ENCODE measurements at places on chromosomes 3 and 15. TPM values are rescaled to one million over a fixed set of nuclear protein-coding genes. Genes with fewer than 3 reads are reported as not detected.

DNA sequence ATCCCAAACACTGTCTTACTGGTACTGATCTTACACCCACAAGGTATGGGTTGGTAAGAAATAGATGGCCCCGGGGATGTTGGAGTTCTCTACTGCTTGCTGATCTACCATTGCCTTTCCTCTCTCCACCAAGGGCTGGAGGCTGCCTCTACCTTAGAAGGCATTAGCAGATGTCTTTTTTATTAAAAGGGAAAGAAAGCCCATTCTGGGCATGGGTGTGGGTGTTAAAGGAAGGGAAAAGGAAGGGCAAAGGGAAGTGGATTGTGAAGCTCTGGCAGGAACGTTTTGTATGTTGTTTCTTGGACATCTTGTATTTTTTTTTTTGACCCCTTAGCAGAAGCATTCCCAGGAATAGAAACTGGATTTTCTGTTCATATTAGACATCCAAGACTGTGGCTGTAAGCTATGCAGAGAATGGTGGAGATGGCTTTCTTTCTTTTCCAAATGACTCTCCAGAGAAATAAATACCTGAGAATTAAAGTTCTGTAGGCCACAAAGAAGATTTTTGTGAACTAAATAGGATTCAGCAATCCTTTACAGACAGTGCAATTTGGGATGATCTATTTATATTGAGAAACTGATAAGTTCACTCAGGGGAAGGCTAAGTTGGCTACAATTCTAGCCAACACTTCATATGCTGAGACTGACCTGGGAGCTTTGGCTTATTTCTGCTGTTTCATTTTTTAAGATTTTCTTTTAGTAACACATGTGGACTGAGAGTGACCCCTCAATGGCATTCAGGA, 108.8 kb downstream of the TOP2B start:
- no peak for DNase-seq

GRCh38 chr3:81462921-81463320, 298.5 kb downstream of the GBE1 start:
- no peak for DNase-seq

DNA sequence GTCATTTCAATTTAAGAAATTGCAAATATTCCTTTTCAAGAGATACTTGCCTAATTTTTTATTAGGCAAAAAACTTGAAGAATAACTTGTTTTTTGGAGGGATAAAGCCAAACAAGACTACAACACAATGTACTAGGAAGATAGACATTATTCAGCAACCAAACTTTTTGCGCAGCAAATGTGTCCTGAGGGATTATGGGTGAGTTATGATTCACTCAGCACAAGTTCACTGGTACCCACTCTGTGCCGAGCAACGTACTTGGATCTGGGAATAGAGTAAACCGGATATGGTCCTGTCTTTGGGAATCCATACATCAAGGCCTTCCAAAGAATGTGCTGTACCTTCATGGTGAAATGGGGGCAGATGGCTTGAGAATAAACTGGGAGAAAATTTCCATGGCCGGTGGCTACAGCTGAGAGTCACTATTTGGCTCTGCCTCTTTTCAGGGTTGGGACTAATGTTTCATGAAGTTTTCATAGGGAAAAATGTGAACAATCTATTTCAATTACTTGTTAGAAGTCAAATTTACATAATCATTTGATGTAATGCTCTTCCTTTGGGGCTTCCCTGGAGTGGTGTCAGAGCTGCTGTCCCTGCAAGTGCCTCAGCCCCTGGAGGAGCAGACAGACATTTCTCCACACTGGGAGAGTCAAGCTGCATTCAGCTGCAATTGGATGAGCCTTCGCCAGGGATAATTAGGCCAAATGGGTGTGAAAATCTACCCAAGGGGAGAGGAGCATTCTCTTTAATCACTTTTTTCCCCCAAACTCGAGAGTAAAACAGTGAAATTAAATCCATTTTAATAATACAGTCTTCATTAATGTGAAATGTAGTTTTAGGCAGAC, 315.2 kb downstream of the CLSTN2 start:
- no peak for DNase-seq

- no peak for DNase-seq
Measured at GRCh38 chr3:173730391-173730790, 332.8 kb downstream of the NLGN1 start.

GRCh38 chr3:127193775-127194174, 844 bp downstream of the PRR23E start:
- no peak for DNase-seq

DNA sequence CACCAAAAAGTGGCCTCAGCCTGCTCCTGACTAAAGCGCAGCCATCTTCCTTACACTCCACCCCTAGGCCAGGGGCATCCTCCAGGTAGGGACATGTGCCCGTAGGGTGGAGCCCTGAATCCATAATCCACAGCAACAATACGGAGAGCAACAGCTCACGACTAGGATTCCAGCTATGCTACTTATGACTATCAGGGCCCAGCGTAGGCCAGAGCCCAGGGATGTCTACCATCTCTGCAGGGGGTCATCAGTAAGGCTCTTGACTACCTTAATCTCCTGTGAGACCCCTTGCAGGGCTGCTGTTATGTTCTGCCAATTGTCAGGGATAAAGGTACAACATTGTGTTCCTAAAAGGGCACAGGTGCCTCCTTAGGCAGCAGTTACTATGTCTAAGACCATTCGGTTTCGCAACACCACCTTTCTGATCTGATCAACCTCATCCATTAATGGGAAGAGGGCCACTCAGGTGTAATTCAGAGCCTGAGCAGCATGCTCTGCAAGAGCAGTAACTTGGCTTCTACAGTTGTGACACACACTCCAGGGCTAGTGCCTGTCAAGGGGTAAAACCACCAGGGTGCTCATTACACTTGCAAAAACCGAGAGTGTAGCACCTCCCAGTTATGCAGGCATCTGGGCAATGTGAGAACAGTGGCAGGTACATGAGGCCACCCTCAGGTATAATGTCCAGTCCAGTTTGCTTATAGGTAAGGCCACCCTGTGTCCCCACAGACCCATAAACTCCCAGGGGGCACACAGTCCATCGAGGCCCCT, 11.0 kb downstream of the CCRL2 start:
- DNase-seq: no peak

DNA sequence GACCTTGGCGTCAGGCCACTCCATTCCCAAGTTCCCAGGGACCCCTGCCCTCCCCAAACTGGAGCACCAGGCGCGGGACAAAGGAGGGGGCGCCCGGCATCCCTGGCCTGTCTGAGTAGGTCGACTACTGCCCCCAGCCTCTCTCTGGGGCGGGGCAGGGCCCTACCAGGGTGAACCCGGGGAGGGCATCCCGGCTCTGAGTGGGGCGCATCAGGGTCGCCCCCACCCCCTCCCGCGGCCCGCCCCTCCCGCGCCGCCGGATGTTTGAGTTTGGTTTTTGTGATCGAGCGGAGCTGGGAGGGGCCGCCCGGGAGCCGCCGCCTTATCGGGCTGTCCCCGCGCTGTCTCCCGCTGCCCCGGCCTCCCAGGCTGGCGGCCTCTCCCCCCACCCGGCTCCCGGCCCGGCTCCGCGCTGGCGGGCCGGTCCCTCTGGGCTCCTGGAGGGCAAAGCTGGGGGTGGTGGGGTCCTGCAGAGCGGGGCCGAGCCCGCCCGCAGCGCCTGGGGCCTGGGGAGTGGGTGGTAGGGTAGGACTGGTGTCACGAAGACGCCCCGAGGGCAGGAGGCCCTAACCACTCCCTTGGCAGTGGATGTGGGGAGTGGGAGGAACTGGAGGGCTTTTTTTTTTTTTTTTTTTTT, 47.2 kb upstream of the SMAD6 start:
- DNase-seq: no peak

- DNase-seq: no peak
Measured at GRCh38 chr3:71718072-71718471, 7.1 kb downstream of the EIF4E3 start.

- DNase-seq: no peak
Measured at GRCh38 chr3:164451072-164451910, 627.0 kb downstream of the SI start.

ZDHHC19 gene
- total RNA-seq: not detected

ITPR1 gene
- 10.2 TPM for total RNA-seq

SLC4A7 gene
- 27.0 TPM for total RNA-seq

All from G401 (cell line).